ENCODE measurements at places on chromosomes 13 and 19.

GRCh38 chr13:111429064-111429558, 108.7 kb downstream of the TEX29 start:
- DNase-seq, result peak; percentile 10

DNA sequence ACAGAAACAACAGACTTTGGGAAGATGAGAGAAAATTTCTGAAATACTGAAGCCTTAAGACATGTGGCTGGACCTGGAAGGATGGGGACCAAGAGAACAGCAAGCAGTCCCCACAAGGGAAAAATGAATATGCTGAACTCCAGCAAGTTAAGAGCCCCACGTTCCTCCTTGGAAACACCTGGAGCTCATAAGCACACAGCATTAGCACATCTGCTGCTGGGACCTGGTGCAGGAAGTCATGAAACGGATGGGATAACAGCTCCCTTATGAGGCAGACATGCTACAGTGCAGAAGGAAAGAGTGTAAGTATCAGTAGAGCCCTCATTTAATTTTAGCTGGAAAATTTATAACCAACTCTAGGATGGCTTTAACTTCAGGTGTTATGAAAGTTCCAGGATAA, 67.3 kb downstream of the SLC15A1 start:
- DNase-seq, result no peak

- no peak for DNase-seq
Measured at GRCh38 chr13:75986818-75987217, 350.7 kb downstream of the LMO7 start.

DNA sequence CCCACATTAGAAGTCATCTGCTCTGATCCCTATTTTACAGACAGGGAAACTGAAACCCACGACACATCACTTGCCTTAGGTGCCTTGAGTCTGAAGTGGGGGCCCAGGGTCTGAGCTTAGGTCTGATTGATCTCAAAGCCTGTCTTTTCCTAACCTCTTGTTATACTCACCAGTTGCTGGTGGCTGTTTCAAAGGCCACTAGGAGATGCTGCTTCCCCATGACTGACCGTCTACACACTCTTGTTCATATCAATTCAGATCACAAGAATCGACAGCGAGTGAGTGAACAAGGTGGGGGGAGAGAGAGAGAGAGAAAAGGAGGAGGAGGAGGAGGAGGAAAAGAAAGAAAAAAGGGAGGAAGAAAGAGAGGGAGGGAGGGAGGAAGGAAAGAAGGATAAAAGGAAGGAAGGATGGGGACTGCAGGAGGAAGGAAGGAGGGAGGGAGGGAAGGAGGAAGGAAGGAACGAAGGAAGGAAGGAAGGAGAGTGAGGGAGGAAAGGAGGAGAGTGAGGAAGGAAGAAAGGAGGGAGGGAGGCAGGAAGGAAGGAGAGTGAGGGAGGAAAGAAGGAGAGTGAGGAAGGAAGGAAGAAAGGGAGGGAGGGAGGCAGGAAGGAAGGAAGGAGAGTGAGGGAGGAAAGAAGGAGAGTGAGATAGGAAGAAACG, 3.3 kb downstream of the OR10H1 start:
- DNase-seq, result no peak

DNA sequence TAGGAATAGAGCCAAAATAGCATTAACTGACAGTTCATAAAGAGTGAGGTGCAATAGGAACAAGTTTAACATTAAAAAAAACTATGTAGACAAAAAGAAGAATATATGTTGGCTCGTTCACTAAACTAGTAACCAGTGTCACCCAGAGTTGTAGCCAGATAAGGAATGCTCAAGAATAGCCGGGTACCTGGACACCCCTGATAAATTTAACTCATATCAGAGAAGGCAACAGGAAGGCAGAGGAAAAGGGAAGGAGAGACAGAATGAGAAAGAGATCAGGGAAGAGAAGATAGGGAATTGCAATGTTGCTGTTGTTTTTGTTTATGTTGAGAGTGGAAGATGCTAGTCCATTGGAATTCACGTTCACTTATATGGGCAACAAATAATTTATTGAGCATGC, 31.6 kb upstream of the KATNAL1 start:
- DNase-seq, result no peak

Measured in HTR-8/SVneo (cell line).